NCI-H2107 (cell line): ENCODE measurements at places on chromosomes 11 and 22.

DNA sequence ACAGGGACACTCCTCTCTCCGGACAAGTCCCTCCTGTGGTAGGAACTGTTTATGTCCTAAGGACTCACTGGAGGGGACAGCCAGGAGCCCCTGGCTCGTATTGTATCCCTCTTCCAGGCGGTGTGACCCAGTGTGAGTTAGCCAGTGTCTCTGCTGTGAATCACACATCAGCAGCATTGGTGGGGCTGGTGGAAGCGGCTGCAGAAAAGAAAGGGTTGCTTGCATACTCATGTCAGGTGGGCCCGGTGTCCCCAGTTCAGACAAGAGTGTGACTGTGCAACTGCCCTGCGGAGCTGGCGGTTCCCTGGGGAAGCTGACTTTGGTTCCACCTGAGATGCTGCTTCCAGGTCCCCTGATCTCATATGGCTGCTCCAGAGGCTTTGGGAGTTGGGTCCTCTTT lies 99.4 kb downstream of the ZBTB16 start:
- DNase-seq: no peak

DNA sequence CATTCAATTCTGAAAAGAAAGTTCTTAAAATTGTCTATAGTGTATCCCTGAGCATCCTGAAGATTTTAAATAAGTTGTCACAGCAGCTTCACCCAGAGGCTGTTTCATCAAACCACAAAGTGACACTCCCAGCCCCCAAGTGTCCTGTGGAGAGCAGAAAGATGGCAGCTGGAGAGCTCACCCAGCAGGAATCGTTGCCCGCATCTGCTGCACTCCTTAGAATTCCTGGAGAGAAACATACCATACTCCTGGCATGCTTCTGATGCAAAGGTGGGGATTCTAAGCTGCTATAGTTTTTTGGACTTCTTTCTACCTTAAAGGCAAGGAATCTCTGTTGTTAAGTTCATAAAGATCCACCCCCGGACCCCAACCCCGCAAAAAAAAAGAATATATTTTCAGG lies 13.5 kb upstream of the CYB5R2 start:
- DNase-seq: no peak

DNA sequence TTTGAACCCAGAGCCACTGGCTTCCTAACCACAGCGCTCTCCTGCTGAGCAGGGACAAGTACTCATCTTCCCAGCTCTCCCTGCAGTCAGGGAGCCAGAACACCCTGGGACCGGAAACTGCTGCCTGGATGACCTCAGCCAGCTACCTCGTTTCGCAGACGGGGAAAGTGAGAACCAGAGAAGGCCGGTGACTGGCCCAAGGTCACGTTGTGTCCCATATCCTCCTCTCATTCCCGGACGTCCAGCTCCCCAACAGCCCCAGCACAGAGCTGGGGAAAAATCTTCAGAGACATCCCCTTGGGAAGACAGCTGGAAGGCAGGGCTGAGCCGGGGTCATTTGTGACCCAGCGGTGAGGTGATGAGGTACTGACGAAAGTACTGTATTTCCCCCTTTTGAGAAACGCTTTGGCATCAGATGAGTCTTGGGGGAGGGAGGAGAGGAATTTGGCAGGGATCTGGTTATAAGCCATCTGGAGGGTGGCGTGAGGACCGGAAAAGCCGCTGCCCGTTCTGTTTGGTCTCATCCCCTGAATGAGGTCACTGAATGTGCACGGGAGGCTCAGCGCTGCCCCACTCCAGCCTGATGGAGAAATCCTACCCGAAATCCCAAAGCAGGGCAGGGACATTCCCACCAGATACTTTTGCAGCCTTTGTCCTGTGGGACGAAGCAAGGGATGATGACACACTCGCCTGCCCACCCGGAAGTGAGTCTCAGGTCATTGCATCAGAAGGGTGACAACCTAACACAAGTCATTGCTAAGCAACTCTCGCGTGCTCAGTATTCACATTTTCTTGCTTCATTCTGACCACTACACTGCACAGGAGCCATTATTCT lies 41.1 kb downstream of the LIF start:
- DNase-seq: no peak

DNA sequence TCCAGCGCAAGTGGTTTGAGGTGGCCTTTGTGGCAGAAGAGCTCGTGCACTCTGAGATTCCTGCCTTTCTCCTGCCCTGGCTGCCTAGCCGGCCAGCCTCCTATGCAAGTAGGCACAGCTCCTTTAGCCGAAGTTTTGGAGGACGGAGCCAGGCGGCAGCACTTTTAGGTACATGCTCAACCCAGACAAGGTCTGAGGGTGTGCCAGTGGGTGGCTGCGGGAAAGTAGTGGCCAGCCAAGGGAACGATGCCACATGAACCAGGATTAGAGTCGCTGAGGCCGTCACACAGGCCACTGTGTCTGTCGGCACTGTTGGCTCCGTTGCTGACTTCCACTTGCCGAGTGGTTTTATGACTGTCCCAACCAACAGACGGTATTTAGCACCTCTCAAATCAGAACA lies 64.8 kb upstream of the YWHAH start:
- no peak for DNase-seq

GRCh38 chr11:78354408-78355308 lies 63.0 kb downstream of the GAB2 start:
- DNase-seq: peak; percentile 70

DNA sequence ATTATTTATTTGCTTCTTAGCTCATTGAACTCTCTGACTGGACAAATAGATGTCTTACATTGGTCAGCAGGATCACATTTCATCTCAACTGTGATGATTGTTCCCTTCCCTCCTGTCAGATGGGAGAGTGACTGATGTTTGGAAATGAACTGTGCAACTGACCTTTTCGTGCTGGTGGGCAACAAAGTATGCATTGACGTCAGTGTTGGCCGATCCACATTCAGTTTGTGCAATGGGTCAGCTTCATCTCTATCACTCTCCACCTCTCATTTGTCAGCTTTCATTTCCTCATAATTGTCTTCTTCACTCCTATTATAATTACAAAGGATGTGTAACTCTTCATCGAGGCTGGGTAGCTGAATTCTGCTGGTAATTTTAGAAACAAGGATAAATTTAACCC lies 71.3 kb downstream of the PPP2R1B start:
- no peak for DNase-seq

GRCh38 chr11:68524213-68524612 lies 63.7 kb downstream of the PPP6R3 start:
- no peak for DNase-seq

GRCh38 chr11:95429376-95429907 lies 198.4 kb upstream of the SESN3 start:
- DNase-seq: no peak

GRCh38 chr11:28146123-28146751 lies 38.0 kb downstream of the METTL15 start:
- no peak for DNase-seq

DNA sequence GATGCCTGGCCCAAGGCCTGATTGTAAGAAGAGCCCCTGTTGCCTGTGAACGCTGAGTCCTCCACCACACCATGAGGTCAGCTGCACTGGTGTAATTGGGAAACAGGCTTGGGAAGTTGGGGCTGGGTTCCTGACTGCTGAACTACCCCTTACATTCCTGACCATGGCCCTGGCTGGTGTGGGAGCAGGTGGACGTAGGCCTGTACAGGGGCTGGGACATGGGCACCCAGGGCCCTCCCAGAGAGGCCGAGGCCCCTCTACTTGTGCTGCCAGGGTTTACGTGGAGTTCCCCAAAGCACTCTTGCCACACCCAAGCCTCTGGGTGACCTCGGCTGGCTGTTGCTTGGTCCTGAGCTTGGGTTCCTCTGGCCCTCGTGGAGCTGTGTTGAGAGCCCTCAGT lies 5.4 kb downstream of the RELT start:
- DNase-seq: no peak

GRCh38 chr11:71115770-71116692 lies 136.3 kb downstream of the SHANK2 start:
- DNase-seq: no peak

- no peak for DNase-seq
Measured at GRCh38 chr11:129374993-129375750, 476 bp upstream of the BARX2 start.

GRCh38 chr22:46446799-46447198 lies 90.6 kb downstream of the CELSR1 start:
- DNase-seq: no peak

GRCh38 chr22:20577045-20577444 lies 69.6 kb downstream of the MED15 start:
- no peak for DNase-seq

- DNase-seq: no peak
Measured at GRCh38 chr11:115652496-115652895, 148.3 kb upstream of the CADM1 start.

DNA sequence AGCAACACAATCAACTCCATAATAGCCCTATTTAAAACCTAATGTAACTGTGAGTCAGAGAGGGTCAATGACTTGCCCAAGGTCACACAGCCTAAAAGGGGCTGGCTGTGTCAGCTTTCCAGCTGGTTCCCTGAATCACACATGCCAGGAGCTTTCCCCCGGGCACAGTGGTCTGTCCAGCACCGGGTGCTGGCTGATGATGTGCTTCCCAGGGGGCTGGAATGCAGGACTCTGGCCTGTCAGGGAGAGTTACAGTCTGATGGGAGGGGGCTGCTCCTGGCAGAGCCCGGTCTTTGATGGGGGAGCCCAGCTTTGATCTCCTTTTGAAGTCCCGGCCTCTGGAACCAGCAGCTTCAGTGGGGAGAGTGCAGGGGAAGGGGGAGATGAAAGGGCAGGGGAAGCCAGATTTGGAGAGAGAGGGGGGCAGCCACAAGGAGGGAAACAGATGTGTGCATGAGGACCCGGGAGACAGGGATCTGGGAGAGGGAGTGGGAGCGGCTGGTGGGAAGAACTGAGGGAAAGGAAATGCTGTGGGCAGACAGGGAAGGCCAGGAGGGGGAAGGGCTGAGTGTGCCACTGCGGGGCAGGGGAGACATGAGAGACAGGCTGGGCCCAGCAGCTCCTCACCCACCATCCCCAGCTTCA lies 102.7 kb downstream of the NECTIN1 start:
- no peak for DNase-seq

DNA sequence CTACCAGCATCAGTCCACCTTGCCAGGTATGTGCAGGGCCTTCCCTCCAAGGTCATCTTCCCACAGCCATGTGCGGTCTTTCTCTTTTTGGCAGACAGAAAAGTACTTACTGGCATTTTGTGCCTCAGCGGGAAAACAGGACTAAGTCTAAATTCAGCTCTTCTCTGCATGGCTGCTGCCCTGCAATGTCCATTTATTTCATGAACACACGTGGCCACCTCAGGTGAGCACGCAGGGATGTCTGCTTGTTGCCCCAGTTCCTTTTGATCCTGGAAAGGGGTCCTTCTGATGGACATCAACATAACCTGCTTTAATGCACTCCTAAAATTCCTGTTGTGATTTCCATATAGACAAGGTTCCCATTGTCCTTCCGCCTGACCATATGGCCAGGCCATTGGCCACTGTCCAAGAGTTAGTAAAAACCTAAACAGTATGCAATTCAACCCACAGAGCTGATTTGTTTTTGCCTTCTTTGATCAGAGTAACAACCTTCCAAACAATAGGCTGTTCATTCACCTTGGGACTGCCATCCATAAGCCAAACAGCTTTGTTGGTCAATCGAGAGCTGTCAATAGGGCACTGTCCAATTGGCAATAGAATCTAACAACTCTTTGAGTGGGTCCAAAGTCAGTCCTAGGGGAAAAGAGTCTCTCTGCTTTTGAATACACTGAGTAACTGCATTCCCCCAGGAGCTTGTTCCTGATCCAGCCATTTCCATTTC lies 5.9 kb downstream of the TREH start:
- DNase-seq: no peak

- DNase-seq: no peak
Measured at GRCh38 chr22:30245181-30245984, 1.2 kb downstream of the LIF start.

GRCh38 chr11:110185121-110185591 lies 92.0 kb downstream of the ZC3H12C start:
- no peak for DNase-seq
